ENCODE measurements at places on chromosomes 3 and 15.

DNA sequence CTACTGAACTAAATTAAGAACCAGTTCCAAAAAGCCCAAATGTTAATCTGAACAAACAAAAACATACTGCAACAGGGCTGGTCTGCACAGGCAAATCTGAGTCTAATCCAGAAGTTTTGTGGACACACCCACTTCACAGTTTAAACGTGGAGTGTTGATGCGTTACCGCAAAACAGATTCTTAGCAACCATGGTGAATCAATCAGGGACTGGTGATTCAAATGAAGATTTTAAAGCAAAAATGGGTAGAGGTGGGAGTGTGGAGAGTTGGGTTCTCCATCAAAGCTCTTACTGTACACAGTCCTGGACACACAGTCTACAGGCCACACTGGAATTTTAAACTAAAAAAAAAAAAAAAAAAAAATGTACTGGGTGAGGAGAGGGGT is 5.2 kb downstream of the ANXA2 start:
- no peak for DNase-seq

DNA sequence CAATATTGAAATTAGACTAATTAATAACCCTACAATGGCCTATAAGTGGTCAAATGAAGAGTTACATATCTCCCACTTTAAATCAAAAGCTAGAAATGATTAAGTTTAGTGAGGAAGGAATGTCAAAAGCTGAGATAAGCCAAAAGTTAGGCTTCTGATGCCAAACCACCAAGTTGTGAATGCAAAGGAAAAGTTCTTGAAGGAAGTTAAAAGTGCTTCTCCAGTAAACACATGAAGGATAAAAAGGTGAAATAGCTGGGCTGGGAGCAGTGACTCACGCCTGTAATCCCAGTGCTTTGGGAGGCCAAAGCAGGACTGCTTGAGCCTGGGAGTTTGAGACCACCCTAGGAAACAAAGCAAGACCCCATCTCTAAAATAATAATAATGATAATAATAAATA is 46.9 kb upstream of the DCUN1D1 start:
- no peak for DNase-seq

GRCh38 chr3:30604093-30604492 is 2.3 kb upstream of the TGFBR2 start:
- no peak for DNase-seq

- no peak for DNase-seq
These were observed 227.6 kb downstream of the MFSD1 start for GRCh38 chr3:159029306-159030026.

- DNase-seq = no peak
These were observed 28.8 kb upstream of the TF start for GRCh38 chr3:133717424-133717823.

DNA sequence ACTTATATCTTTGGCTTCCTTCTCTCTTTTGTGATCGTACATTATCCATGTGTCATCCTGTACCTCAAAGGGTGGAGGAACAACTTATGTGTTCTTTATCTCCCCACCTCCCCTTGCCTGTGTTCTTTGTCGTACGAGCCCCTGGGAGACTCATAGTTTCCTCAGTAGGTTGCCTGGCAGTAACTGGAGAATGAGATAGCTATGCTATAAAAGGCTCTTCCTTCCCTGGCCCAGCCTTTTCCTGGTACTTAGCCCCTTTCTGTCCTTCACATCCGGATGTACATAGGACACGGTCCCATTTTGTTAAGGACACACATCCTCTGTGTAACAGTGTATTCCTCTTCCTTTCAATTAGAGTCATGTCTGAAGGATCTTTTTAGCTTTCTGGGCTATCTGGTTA is 32.1 kb downstream of the PLCL2 start:
- no peak for DNase-seq

GRCh38 chr3:143974271-143975238 is 2.9 kb downstream of the DIPK2A start:
- DNase-seq = no peak

GRCh38 chr3:177250151-177250550 is 52.9 kb upstream of the TBL1XR1 start:
- no peak for DNase-seq

DNA sequence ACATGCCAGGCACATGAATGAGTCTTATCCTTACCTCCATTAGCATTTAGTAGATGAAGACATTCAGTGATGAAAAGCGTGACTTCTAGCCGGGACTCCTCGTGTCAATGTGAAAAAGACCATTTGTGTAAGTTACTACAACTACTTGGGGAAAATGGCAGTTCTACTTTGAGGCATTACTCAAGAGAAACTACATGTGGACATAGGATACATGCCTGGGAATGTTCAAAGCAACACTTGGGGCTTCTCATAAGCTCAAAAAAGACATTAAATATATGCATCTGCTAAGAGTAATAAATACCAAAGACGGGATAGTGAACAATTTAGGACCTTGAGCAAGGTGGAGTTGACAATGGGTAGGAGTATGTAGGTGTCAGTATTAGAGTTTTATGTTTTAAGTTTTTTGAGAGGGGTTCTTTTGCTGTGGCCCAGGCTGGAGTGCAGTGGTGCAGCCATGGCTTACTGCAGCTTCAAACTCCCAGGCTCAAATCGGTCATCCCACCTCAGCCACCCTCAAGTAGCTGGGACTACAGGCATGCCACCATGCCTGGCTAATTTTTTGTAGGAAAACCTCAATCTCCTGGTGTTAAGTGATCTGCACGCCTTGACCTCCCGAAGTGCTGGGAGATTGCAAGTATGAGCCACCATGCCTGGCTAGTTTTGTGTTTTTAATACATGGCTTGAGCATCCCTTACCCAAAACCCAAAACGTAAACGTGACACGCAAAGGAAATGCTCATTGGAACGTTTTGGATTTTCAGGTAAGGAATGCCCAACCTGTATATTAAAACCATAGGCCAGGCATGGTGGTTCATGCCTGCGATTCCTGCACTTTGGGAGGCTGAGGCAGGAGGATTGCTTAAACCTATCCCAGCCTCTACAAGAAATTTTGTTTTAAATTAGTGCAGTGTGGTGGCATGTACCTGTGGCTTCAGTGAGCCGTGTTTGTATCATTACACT is 3.9 kb downstream of the RPLP1 start:
- DNase-seq = no peak

GRCh38 chr3:141179983-141180382 is 51.6 kb upstream of the PXYLP1 start:
- no peak for DNase-seq

DNA sequence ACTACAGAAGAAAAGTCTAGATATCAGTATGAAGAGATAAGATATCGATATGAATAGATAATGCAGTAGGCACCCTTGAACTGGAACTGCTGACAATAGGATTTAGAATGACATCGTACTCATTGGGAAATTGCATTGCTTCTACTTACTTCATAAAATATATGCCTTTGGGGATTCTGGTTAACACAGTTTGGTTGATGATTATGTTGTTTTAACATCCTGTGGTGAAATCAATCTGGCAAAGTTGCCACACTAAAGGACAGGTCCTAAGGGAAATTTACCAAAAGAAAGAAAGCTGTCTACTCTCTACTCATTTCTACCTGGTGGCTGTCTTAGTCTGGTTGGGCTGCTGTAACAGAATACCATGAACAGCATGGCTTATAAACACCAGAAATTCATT is 417.4 kb upstream of the DPH6 start:
- DNase-seq = no peak

DNA sequence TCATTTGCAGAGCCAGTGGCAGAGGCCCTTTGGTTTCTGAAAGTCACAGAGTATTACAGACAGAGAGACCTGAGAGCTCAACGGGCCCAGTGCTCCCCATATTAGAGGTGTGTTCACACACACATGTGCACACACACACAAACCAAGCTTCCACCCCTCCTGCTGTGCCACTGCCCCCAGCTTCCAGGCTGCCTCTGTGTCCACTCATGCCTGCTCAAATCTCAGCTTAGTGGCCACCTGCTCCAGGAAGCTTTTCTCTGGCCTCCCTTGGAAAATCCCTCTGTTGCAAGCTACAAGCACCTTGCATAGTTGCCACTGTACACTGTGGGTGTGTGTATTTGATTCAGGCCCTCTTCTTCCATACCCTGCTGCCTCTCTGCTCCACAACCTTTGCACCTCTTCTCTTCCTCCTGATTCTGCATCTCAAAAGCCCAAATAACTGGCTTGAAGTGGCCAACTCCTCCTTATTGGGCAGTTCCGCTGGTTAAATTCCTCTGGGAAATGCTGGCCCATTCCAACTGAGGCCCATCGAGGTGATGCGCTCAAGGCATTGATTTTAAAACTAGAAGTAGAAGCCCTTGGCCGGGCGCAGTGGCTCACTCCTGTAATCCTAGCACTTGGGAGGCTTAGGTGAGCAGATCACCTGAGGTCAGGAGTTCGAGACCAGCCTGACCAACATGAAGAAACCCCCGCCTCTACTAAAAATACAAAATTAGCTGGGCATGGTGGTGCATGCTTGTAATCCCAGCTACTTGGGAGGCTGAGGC is 23.0 kb downstream of the MESD start:
- DNase-seq = no peak

DNA sequence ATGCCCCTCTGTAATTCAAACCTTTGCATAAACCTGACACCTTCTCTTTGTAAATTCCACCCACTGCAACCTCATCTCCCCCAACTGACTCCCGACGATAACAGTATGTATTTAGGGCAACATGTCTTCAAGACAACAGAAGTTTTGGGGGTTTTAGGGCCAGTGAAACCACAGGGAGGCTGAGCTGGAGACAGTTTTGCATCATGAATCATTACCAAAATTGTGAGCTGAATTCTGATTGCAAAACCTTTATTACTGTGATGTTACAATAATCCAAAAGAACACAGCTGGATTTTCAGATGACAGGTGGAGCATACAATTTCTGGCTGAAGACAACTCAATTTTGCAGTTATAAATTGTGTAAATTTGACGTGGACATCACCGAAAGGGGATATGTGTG is 281.3 kb upstream of the TTC14 start:
- DNase-seq = no peak

- DNase-seq = no peak
These were observed 36.4 kb downstream of the EPHB3 start for GRCh38 chr3:184597829-184598573.

DNA sequence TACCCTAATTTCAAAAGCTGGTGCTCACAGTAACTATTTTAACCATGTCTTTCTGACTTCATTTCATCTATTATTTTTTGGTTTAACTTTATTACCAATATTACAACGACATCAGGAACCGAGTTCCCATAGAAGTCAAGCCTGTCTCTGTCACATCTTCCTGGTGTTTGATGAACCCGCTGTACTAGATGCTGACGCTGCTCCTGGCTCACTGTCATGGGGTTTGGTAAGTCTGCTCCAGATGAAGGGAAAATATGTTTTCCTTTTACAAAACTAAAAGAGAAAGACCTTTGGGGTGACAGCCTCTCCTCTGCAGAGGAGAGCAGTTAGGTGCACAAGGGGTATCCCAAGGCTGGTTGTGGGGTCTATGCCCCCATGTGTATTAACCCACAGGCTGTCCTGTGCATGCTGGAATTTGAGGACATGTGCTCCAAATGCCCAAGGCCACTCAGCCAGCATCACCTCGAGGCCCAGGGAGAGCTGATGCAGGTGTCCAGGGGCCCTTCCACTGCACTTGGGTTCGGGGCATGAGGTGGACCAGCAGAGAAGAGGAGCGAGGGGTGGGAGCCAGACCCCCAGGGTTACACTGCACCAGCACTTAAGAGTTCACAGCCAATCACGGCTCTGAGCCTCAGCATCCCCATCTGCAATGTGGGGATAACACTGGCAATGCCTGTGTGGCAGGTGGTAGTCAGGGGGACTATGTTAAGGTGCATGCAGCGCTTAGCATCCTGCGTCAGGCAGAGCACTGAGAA is 62.2 kb downstream of the ATP10A start:
- no peak for DNase-seq
